Placental epithelial cell (primary cell): ENCODE measurements at places on chromosomes 7 and 10. TPM values are rescaled to one million over a fixed set of nuclear protein-coding genes. Genes with fewer than 3 reads are reported as not detected.

The PAX4 gene
- not detected in 2 replicates for total RNA-seq

The MCMBP gene
- 31.0 and 44.4 TPM in 2 replicates for total RNA-seq

The TPK1 gene
- total RNA-seq = 1.4 and 2.7 TPM in 2 replicates

The FRMD4A gene
- total RNA-seq = 21.8 and 25.5 TPM in 2 replicates

The COBL gene
- under 0.01 and 0.11 TPM in 2 replicates for total RNA-seq

The CALY gene
- not detected in 2 replicates for total RNA-seq

The UBE3C gene
- 59.7 and 84.8 TPM in 2 replicates for total RNA-seq

The CYP3A4 gene
- total RNA-seq = not detected in 2 replicates

The TSPAN12 gene
- total RNA-seq = 5.2 and 6.3 TPM in 2 replicates

The LLCFC1 gene
- not detected in 2 replicates for total RNA-seq

The ANKRD61 gene
- total RNA-seq = not detected in 2 replicates

The SPACDR gene
- 0.87 and 1.2 TPM in 2 replicates for total RNA-seq

The CYP3A7 gene
- 0.22 TPM in 1 of 2 replicates, not detected in the other for total RNA-seq

The LDB3 gene
- 0.11 and 2.0 TPM in 2 replicates for total RNA-seq

The OR6V1 gene
- total RNA-seq = not detected in 2 replicates

The CACNA2D1 gene
- total RNA-seq = under 0.01 and 0.11 TPM in 2 replicates

The NPY gene
- total RNA-seq = not detected in 2 replicates

The ARHGEF35 gene
- total RNA-seq = 0.11 and 6.3 TPM in 2 replicates
